ENCODE measurements at places on chromosomes 3 and 15.

DNA sequence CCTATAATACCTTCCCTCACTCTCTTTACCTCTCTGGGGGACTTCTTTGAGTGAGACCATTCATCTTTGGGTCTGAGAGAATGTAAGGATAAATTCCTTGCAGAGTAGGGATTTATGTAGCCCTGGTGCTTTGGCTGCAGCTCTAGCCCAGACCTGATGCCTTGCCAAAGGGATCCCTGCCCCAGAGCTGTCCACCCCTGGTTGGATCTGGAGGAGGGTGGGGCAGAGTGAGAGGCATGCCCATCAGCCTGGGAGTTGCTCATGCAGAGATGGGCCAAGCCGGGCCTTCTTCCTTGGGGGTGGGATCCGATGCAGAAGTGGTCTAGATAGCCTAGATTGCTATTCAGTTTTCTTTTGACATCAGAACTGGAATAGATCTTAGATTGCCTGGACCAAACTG lies 31.5 kb downstream of the RTP1 start:
- DNase-seq = no peak

DNA sequence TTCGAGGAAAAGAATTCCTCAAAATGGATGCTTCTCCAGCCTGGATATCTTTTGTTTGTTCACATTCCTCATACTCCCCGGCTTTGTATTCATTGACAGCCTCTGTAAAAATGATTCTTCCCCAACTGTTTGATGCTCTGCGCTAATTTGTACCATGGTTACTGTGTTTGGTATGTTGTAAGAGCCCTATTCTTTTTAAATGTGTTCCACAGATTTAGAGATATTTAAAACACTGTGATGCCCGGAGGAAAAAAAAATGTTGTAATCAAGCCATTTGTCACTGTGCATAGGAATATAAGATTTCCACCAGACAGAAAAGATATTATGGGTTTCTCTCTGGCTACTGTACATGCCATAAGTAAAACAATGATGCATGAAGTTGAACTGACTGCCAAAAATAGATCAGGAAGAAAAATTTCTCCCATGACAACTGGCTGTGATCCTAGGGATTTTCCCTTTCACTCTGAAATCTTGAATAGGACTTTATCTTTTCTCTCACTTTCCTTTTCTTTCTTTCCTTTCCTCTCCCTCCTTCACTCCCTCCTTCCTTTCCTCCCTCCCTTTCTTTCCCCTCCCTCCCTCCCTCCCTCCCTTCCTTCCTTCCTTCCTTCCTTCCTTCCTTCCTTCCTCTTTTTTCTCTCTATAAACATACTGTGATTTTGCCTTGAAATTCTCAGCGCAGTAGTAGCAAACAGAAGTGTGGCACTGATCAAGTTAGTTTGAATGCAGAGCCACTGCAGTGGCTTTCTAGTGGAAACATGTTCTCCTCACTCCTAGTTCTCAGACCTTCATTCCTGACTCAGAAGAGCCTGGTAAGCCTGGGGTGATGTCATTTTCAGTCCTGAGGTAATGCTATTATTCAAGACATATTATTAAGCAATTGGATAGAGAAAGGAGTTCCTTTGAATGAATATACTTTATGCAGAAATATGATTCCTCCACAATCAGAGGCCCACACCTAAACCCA lies 254.9 kb upstream of the TBL1XR1 start:
- no peak for DNase-seq

- no peak for DNase-seq
Measured at GRCh38 chr3:150324788-150325187, 83.3 kb upstream of the TSC22D2 start.

DNA sequence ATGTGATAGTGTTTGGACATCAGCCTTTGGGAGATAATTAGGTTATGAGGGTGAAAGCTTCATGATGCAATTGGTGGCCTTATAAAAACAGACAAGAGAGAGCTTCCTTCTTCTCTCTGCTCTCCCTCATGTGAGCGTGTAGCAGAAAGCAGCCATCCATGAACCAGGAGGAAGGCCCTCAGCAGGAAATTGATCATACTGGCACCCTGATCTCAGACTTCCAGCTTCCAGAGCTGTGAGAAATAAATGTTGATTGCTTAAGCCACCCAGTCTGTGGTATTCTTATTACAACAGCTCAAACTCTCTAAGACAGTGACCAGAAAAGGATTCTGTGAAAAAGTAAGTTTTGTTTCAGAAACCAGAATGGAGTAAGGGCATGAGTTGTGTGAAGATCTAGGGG lies 13.3 kb downstream of the STAC start:
- no peak for DNase-seq

GRCh38 chr3:125110016-125110875 lies 54.4 kb upstream of the HEG1 start:
- no peak for DNase-seq

GRCh38 chr15:64883997-64884511 lies 27.6 kb upstream of the ANKDD1A start:
- DNase-seq = peak; percentile 52

DNA sequence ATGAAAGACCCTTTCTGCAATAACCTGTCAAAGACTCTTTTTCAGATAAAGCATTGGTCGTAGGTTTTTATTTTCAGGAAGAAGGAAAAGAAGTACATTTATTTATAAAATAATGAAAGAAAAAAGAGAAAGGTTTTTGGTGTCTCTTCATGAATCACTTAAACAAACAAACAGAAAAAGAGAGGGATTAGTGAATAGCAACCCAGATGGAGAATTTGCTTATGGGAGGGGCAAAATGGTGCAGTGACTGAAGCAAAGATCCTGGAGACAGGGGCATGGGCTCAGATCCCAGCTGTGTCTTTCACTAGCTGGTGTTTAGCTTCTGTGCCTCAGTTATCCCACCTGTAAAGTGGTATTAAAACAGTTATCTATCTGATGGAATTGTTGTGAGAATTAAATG lies 78.6 kb upstream of the PFN2 start:
- no peak for DNase-seq

GRCh38 chr3:189222927-189223636 lies 51.3 kb downstream of the TPRG1 start:
- DNase-seq = no peak

DNA sequence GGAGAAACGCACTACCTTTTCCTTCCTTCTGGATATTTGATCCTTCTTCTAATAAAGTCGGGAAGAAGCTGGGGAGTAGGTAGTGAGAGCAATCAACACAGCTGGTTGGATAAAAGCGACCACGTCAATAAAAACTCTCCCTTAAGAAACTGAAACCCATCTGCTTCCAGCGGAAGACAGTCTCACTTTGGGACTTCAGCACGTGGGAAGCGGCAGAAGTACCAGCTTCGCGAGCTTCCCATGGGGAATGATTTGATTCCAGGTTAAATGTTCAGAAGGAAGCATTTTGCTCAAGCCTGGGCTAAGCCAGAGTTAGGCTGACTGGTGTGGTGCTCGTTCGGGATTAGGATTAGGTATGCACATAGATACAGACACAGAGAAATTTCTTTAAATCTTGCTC lies 262.3 kb upstream of the LYSMD4 start:
- DNase-seq = no peak

DNA sequence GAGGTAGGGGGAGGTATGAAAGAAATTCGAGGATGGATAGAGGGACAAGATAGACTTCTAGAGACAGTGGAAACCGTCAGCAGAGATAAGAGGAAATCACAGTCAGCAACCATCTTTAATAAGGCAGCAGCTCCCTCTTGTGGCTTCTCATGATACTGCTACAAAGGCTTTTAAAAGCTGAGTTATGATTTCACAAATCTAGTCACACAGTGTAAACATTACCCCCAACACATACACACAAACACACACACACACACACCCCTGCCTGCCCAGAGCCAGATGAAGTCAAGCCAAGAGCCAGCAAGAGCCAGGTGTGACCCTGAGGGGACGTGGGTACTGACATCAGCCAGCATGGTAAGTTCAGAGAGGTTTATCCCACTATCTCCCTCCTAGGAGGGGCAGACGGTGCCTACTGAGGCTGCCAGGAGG lies 18.9 kb upstream of the TGM5 start:
- DNase-seq = peak; percentile 6

GRCh38 chr15:66566963-66567531 lies 1.2 kb upstream of the LCTL start:
- DNase-seq = peak; percentile 16

DNA sequence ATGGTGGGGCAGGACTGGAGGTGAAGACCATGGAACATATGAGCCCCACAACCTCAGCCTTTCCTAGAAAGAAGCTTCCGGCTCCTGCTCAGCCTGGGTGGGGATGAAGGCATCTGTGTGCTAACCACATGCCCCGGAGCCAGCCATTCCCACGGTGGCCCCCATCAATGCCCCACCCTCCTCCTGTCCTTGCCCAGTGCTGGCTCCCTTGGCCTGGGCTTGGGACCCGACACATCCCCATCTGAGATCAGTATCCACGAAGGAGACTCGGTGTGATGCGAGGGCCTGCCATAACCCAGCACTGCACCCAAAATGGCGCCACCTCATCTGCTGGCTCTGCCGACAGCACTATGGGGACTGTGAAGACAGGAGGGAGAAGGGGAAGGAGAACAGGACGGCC lies 16.5 kb upstream of the PLXND1 start:
- DNase-seq = no peak

- peak; percentile 45 for DNase-seq
Measured at GRCh38 chr15:74541494-74542165, 610 bp downstream of the ARID3B start.

DNA sequence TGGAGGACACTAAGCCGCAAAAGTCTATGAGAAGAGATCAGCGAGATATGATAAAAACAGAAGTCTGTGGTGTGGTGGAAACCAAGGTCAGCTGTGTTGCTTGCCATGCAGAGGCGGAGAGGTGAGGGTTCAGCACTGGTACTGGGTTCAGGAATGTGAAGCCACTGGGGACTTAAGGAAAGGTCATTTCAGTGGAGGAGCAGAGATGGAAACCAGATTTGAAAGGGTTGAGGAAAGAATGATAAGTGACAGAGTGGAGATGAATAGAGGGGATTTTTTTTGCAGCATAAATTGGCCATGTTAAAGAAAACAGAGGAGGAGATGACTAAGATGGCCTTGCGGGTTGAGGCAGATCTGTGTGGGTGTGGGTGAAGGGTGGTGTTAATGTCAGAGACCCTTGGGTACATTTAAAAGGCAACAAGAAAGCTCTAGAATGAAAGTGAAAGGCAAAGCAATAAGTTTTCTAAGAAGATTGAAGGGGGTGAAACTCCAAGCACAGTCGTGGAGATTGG lies 265.5 kb downstream of the ADAMTSL3 start:
- no peak for DNase-seq

DNA sequence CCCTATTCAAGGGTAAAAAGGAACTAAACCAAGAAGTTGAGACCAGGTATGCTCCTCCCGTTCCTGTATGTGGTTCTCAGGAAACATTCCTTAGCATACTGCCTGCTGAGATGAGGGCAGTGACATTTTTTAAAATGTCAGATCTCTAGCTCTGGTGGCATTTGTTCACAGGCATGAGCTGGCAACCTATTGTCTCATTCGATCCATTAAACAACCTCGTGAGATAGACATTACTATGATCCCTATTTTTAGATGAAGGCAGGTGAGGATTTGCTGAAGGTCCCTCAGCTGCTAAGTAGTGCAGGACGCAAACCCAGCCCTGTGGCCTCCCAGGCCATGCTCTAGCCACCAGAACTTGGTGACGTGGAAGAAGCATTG lies 74.9 kb downstream of the SIDT1 start:
- no peak for DNase-seq

GRCh38 chr3:1717524-1717923 lies 381.1 kb upstream of the CNTN4 start:
- DNase-seq = no peak

GRCh38 chr3:185460309-185460708 lies 38.5 kb downstream of the TMEM41A start:
- no peak for DNase-seq

DNA sequence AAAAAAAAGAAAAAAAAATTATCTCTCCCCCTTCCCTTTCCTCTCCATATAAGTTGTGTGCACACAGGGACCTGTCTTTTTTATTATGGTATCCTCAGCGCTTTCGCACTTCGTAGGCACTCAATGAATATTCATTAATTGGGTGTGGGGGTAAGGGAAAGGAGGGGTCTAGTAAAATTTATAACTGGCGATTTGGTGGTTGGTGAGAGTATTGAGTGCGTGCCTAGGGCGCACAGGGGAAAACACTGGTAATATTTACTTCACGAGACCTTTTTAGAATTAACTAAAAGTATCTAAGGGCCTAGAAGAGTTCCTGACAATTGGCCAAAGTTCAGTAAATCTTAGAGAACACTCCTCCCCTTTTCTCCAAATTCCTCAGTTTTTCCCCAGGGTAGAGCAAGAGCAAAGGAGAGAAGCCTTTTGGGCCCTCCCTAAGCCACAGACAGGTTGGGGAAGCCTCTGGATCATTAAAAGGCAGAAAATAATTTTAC lies 25.7 kb downstream of the TYRO3 start:
- no peak for DNase-seq

- DNase-seq = no peak
Measured at GRCh38 chr3:54999811-55000210, 72.0 kb upstream of the LRTM1 start.

GRCh38 chr3:4476496-4476895 lies 9.4 kb upstream of the SUMF1 start:
- DNase-seq = no peak

DNA sequence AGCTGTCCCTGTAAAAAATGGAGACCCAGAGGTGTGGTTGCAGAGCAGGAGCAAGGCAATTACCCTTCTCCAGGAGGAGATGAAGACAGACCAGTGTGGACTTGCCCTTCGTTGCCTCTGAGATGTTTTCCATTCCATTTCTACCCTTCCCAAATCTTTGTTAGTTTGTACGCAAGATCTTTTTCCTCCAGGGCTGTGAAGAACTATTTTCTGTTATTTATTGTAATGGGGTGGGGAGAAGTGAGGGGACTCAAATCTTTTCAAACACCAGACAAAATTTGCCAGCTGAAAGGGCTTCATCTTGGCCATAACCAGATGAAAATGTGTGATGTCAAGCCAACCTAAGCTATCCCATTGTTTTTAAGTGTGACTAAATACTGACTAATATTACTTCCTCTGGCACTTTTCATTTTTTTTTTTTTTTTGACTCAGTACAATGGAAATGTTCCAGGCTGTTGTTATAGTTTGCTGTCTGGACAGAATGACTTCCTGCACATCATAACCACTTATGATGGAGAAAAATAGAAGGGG lies 271.3 kb upstream of the TPRG1 start:
- DNase-seq = no peak

GRCh38 chr15:92306663-92307062 lies 87.0 kb upstream of the ST8SIA2 start:
- no peak for DNase-seq

DNA sequence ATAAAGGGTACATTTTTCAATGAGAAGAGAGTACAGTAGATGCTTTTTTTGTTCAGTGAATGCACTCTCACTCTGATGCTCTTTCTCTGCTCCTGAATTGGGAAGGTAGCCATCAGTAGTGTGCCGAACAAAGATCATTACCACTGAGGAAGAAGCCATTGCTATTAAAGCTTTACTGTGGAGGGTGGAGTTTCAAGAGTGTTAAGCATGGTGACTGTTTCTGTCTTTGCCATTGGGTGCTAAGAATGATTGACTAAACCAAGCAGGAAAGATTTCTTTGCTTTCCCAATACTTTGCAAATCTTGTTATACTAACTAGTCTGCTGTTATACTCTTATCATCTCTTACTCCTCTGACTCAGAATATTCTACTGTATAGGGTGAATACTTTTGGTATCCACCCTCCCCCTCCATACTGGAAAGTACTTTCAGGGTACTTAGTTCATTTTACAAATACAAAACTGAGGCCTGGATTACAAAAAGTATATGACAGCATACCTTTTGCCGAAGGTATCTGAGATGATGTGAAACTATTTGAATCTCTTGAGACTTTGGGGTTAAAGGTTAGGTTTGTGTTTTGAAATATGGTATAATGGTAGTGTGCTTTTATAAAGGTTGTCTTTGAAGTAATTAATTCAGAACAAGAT lies 1.7 kb downstream of the RAB11A start:
- DNase-seq = no peak
